ENCODE measurements at places on chromosomes 2 and 18.

DNA sequence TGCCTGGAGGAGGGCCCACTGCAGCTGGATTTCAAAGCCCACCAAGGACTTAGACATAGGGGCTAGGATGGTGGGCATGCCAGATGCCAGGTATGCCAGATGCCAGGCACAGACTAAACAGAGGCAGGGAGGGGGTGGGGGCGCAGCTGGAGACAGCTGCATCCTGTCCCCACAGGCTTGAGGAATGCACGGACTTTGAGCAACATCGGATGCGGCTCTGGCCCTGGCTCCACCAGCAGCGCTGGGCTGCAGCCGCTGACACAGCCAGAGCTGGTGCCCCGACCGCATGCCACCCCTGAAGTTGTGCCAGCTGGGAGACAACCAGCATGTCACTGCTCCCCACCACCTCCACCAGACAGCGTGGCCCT is 39.5 kb downstream of the AQP12A start:
- DNase-seq: no peak

- DNase-seq: no peak
These were observed 12.4 kb downstream of the KIF5C start for GRCh38 chr2:148887350-148888002.

DNA sequence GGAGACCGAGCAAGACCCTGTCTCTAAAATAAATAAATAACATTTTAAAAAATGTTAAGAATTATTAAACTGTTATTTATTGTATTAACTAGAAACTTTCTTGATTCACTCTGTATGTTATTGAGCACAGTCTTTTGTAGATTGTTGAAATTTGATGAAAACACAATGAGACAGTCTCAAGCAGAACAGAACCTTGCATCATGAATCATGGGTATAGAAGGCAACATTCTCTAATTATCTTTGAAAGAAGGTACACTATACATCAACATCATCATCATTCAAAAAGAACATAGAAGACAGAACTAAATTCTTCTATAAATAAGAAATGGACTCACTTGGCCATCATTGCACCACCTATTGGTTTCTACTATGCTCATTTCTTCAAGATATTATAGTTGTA is 67.7 kb downstream of the SLC8A1 start:
- DNase-seq: no peak

- no peak for DNase-seq
These were observed 187.4 kb downstream of the MGAT5 start for GRCh38 chr2:134441153-134441863.

- DNase-seq: no peak
These were observed 20.0 kb upstream of the FBLN7 start for GRCh38 chr2:112118148-112118547.

GRCh38 chr18:56652802-56653201 is 1.6 kb downstream of the WDR7 start:
- DNase-seq: no peak

- no peak for DNase-seq
These were observed 95.9 kb upstream of the SCG2 start for GRCh38 chr2:223697892-223698645.

DNA sequence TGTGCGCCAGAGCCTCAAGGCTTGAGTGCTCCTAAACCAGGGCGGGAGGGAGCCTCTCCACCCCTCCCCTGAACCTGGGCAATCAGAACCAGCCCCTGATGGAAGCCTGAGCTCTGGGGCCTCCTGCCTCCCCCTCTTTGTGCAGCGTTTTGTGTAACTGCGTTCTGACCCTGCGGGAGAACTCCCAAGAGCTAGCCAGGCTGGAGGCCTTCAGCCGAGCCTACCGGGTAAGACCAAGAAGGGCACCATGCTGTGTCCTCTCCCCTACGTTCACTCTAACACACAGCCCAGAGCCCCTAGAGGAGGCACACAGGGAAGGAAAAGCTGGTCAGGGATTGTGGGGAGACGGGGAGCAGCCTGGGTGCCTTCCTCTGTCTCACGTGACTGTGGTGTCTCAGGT is 108.0 kb downstream of the PLB1 start:
- no peak for DNase-seq

DNA sequence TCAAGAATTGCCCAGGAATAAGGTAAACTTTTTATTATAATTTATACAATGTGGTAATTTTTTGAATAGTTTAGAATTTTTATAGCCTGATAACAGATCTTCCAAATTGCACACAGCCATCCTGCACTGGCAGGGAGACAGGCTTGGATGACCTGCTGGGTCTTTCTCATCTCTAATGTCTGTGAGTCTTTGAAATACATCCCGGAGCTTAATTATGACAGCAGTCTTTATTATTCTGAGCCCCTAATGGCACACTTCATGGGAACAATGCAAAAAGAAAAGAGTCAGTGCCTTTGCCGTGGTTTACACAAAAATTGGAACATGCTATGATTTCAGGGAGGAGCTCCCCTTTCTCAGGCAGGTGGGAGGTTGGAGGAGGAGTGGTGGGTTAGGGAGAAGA is 71.0 kb downstream of the TMEM182 start:
- DNase-seq: no peak

DNA sequence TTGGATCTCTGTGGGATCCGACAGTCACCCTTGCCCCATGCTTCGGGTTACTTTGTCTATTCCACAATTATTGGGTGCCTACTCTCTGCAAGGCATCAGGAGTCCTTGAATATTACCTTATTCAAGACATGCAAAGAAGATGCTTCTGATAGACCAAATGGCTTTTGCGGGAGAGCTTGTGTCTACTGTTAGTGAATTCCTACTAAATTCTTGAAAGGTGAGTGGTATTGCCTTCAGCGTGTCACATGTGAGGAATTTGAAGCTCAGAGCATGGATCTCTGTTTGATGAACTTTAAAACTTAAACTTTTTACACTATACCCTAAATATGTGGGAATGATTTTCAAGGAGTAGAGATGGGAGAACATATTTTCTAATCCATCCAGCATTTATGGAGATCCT is 184.4 kb downstream of the LTBP1 start:
- DNase-seq: no peak

DNA sequence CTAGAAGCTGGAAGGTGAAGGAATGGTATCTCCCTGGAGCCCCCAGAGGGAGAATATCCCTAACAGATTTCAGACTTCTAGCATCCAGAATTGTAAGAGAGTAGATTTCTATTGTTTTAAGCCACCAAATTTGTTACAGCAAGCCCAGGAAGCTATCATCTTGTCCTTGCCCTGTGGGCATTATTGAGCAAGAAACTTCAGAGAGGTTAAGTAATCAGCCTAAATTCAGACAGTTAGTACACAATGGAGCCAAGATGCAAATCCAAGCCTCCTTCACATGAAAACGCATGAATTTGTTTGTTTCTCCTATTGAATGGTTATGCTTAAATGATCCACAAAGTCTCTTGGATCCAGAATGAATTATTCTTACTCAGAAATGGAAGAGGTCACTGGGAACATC is 55.2 kb upstream of the TRIB2 start:
- DNase-seq: no peak

DNA sequence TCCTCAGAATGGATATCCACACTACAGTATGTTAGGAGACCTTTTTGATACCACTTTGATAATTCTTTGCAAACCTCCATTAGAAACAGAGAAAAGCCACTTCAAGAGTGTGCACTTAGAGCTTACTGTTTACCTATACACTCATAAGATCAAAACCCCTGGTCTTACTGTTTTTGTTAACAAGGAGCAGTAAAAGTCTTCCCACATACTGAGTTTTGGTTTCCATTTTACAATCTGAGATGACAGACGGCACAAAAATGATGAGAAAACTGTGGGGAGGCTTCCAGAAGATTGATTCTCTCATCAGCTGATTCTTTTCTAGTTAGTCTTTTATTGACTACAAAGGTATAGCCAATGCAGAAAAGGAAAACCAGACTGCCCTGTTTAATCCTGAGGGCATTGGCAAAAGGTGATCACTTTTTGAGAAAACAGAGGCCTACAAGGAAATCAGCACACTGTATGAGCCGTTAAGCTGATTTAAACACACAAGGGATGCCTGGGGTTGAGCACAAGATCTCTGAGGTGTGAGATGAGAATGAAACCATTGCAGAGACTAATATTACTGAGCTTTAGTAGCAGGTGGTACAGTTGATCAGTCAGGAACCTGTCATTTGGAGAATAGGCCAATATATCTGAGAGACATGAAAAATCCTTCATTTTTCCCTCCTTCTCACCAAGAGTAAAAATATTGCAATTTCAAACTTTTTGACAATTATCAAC is 368.6 kb downstream of the GRB14 start:
- DNase-seq: no peak

- no peak for DNase-seq
These were observed 78.9 kb upstream of the CCDC68 start for GRCh38 chr18:55038162-55038561.

DNA sequence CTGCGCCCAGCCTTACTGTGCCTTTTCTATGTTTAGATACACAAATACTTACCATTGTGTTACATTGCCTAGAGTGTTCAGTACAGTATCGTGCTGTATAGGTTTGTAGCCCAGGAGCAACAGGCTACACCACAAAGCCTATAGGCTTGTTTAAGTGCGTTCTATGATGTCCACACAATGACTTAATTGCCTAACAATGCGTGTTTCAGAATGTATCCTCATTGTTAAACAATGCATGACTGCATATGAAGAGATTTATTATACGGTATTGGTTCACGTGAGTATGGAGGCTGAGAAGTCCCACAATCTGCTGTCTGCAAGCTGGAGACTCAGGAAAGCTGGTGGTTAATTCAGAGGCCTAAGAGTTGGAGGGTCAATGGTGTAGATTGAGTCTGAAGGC is 46.1 kb upstream of the MGAT4A start:
- no peak for DNase-seq

DNA sequence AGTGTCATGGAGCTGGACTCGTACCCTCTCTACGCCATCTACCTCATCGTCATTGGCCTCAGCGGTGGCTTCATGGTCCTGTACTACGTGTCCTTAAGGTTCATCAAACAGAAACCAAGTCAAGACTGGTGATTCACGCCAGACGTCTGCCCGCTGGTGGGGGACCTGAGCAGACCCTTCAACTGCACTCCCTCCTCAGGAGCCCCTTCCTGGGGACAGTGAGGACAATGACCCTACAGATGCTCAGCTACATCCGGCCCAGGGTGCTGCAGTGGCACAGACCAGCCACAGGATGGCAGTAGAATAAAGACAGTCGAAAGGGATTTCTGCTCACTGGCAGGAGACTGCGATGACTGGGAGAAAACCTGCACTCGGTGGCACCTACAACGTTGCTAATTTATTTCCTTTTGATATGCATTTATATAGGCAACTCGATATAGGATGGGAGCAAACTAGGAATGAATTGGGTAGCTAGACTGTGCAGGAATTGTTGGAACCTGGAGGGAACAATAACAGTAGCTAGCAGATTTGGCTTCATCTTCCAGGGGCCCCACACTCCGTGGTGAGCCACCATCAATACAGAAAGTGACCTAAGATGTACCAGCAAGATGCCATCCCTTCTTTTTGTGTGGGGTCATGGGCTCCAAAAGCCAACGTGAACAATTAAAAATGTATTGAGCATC is 39.2 kb downstream of the ABCG8 start:
- DNase-seq: peak; percentile 16

DNA sequence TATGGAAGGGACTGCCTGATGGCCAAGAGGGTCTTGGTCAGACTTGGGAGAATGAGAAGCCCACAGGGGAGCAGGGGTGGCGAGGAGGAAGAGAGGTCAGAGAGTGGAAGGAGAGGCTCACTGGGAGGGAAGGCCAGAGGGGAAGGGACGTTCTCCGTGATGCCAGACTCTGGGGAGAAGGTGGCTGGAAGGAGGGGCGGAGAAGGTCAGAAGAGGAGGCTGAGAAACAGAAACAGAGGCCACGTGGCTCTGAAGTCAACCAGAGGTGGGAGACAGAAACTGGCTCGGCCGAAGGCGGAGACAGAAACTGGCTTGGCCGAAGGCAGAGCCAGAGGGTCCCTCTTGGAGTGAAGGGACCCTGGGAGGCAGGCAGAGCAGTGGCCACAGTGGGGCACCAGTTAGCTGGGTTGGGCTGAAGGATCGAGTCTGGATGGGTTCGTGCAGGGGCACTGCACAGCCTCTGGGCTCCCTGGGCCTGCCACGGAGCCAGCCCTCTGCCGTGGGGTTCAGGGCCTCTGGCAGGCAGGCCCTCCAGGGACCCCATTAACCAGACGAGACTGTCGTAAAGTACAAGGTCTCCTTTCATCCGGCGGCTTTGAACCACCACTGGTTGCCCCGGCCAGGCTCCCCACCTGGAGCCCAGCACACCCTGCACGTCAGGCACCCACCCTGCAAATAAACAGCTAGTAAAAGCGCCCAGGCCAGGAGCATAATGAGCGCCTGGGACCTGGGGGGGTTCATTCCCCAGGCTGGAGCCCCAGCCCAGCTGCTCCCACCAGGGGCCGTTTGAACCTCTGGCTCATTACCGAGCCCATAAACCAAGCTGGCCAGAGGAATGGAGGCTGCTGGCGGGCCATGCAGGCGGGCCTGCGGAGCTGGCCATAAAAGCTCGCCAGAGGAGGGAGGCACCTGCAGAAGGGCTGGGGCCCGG is 218.8 kb downstream of the DYSF start:
- no peak for DNase-seq

GRCh38 chr2:234951664-234952269 is at the start of gene SH3BP4:
TSS of gene SH3BP4 (plus strand) at chr2:234952017. CDS start at chr2:235035003, 82,986 bp downstream.
- DNase-seq: no peak

DNA sequence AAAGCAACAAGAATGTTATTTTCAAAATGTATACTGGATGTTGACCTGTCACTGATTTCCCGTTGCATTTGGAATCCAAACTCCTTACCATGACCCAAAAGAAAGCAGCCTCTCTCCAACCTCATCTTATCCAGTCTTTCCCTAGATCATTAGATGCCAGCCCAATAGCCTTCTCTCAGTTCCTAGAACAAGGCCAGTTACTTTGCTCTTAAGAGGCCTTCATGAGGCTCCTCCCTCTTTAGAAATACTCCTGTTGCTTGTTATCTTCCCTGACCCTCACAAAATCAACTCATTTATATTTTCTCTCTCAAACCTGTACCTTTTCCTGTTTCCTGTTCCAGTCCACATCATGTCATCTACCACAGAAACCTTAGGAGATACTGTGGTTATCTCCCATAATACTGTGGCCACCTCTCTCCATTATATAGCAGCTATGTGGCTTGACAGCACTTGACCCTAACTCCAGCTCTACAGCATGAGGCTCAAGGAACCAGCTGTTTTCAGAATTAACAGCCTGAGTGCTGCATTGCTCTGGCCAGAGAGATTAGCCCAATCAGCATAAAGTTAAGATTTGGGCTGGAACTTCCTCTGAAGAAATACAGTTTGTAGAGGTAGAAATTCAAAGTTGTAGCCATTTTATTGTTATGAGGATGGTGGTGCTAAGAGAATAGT is 22.8 kb downstream of the SRBD1 start:
- DNase-seq: no peak

GRCh38 chr18:25230658-25231326 is 121.2 kb downstream of the ZNF521 start:
- no peak for DNase-seq

Measured in stimulated activated CD8-positive, alpha-beta memory T cell treated with anti-CD3 and anti-CD28 coated beads, Interleukin-2, amount 100 ng/mL, for 1 hour (primary cell).